Activated naive CD4-positive, alpha-beta T cell treated with anti-CD3 and anti-CD28 coated beads, Interleukin-2, amount 50 U/mL, for 72 hours (primary cell): ENCODE measurements at places on chromosomes 4 and X.

DNA sequence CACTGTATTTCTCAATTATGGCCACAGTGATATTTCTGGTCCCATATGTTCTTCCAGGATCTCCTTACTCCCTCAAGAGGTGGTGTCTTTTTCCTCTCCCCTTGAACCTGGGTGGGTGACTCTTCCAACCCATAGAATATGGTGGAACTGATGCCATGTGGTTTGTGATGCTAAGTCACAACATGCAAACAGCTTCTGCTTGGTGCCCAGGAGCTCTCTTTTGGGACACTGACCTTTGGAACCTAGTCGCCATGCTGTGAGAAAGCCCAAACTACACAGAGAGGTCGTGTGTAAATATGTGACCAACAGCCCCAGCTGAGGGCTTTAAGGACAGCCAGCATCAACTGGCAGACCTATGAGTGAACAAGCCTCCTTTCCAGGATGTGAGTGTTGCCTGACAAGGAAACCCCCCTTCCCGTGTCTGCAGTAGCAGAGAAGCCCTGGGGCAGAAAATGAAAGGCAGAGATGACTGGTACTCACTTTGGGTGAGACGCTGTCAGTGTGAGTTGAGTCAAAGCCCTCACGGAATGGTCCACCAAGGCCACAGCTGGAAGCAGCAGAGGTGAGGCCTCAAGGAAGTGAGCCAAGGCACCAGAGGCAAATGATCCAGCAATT lies 223.4 kb downstream of the BCOR start:
- DNase-seq, result peak; percentile 63

DNA sequence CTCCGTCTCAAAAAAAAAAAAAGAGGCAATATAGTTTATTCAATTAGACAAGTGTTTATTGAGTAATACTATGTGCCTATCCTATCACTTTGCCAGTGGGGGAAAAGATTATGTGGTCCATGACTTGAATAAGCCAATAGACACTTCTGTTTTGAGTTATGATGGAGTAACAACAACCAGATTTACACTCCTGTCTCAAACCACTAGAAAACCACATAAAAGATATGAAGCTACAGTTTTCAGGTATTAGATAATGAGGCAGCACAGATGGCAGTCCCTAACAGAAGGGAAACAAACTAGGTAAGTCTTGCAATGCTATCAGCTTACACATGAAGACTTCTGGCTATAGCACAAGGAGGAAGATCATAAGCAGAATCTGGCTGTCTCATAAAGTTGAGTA lies 22.5 kb downstream of the NFXL1 start:
- no peak for DNase-seq

DNA sequence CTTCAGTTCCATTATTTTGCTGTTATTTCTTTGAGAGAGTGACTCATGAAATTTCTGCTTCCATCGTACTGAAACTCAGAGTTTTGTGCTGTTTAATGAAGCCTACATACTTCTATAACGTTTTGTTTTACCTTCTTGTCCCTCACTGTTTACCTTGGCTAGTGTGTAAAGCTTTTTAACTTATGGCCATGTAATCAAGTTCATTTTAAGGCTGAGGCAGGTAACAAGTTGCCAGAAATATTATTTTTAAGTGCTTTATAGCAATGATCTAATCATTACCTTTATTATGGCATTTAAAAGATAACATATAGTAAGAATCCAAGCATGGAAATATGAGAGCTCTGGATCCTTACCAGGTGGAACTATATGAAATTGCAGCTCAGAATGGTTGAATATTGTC lies 102.3 kb upstream of the FAT1 start:
- no peak for DNase-seq

- no peak for DNase-seq
Measured at GRCh38 chrX:110442635-110443034, 84.0 kb downstream of the RTL9 start.

DNA sequence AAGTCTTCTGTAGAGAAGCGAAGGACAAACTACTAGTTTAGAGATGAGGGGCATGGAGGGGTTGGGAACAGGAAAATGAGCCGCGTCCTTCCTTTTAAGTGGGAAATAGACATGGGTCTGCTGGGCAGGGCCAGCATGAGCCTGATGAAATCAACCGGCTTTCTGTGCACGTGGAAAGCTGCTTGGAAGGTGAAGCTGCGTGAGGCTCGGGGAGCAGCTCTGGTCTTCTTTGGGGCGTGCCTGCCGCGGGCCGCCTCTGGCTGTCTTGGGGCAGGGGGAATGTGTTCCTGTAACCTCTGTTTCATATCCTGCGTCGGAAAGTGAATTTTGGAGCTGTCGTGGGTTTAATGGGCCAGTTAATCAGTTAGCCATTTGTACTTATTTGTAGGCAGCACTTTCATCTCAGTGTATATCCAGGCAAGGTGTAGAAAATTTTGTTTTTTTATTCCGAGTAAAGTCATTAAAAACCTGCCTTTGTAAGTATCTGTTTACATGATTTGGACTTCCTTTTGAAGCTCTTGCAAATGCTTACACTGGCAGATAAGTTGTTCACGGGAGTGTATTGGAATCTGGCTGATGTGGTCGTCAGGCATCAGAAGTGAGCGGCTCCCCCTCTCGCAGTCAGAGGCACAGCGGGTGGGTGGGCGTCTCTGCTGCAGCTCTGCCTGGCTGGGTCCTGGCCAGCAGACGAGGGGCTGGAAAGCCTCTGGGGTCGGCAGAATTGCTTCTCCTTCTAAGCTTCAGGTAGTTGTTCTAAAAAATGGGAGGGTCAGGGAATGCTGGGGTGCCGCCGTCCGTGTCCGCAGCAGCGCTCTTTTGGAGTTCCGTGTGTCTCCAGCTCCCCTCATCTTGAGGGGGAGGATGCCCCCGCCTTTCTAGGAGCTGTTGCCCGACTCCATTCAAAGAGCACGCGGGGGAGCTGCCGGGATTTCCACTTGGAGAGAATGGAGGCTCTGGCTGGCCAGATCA lies 70.5 kb upstream of the HGFAC start:
- no peak for DNase-seq

- no peak for DNase-seq
Measured at GRCh38 chrX:115650916-115651315, 89.9 kb downstream of the PLS3 start.

GRCh38 chr4:41318839-41319530 lies 62.3 kb downstream of the UCHL1 start:
- no peak for DNase-seq

DNA sequence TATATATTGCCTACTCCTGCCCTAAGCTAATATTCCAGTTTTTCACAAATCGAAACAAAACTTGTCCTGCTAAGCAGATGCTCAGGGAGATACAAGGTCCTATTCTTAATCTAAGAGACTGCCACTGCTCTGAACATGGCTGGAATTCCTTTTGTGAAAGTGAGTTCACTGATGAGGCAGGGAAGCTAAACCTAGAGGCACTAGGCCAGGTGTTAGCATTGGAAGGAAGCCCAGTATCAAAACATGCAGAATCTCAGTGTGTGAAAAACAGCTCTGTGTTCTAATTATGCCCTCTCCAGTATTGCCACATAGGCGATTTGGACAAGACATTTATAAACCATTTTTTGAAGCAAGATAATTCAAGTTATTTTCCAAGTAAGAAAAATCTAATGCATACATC lies 47.6 kb downstream of the ABCG2 start:
- no peak for DNase-seq

- no peak for DNase-seq
Measured at GRCh38 chr4:153326513-153326912, 18.0 kb upstream of the MND1 start.

DNA sequence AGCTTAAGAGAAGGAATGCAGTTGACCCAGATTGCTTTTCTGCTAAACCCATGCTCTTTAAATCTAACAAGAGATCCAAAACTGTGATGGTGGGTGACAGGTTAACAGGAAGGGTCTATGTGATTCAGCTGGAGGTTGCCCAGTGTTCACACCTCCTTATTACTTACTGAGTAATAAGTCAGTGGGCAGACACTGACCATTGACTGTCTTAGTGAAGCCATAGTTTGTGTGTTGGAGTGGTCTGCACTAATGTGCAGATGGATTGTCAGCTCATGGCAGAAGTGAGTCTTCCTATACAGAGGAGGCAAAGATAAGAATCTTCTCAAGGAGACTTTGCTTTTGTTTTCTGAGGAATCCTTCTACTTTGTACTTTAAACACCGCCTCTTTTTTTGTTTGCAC lies 15.2 kb upstream of the RUFY3 start:
- no peak for DNase-seq

GRCh38 chrX:112587194-112587593 lies 92.5 kb downstream of the LHFPL1 start:
- DNase-seq, result no peak

GRCh38 chrX:21305799-21306336 lies 68.3 kb upstream of the CNKSR2 start:
- no peak for DNase-seq

- peak; percentile 64 for DNase-seq
Measured at GRCh38 chr4:98663226-98664006, 5.0 kb upstream of the TSPAN5 start.

DNA sequence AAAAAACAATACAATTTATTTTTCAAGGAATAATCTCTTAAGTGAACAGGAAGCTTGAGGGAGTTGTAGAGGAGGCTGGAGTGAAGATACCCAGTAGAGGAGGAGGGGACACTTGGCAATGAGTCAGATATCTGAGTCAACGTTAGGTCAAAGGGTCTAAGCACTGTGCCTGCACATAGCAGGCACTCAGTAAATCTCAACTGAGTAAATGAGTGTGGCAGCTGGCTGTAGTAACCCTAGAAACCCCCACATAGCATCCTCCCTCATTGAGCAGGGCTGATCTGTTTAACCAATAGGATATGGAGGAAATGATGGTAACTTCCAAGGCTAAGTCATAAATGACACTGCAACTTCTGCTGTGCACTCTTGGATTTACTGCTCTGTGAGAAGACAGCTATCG lies 186.0 kb upstream of the FAM241A start:
- DNase-seq, result no peak

DNA sequence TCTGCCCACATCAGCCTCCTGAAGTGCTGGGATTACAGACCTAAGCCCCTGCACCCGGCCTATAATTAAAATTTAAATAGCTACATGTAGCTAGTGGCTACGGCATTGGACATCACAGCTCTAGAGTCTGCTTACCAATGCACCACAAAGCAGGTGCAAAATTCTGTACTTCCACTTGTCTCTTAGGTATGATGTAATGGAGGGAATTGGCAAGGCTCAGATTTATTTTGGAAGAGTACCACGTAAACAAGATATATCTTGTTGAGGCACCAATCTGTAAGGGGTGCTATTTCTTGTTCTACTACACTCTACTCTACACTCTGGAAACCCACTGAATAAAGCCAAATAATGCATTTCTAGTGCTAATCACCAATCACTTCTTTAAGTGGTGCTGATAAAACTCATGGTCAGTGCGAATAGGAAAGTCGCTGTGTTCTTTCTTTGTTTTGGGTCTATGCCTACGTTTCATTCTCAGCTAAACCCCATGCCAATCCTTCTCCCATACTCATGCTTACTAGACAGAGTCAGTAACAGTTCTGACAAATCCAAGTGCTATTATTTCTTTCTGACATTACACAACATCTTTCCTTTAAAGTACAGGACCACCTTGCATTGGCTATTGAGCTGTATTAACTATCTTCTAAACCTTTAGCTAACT lies 92.3 kb downstream of the GC start:
- DNase-seq, result no peak

DNA sequence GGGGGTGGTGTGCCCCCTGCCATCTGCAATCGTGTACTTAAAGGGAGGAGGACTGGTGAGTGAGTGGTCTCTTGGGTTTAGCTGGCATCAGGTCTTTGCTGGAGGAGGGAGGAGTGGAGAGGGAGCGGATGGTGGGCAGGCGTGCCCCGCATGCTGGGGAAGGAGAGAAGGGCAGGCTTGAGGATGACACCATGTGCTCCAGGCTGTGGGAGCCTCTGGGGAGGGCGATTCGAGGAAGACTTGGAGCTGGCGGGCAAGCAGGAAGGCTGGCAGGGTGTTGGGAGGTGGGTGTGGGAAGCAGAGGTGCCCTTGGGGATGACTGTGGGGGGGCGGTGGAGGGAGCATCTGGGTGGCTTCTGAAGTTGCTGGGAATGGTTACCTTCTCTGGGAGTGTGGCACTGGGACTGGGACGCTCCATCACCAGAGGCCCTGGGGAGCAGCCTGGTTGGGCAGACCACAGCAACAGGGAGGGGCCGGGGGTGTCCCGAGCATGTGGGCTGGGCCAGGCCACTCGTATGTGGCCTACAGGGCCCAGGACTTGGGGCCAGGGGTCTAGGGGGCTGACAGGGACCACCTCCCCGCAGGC lies 30.8 kb upstream of the AFAP1 start:
- no peak for DNase-seq

GRCh38 chr4:98996765-98997068 lies 1.2 kb downstream of the METAP1 start:
- no peak for DNase-seq

- no peak for DNase-seq
Measured at GRCh38 chrX:103052625-103053024, 11.3 kb downstream of the BEX1 start.
